ENCODE measurements at places on chromosomes 12 and 14.
A peak's percentile ranks its signal among the peaks of the same experiment; 100 is the strongest.

- DNase-seq: no peak
Observed at GRCh38 chr12:4091016-4091743, 182.4 kb upstream of the CCND2 start.

DNA sequence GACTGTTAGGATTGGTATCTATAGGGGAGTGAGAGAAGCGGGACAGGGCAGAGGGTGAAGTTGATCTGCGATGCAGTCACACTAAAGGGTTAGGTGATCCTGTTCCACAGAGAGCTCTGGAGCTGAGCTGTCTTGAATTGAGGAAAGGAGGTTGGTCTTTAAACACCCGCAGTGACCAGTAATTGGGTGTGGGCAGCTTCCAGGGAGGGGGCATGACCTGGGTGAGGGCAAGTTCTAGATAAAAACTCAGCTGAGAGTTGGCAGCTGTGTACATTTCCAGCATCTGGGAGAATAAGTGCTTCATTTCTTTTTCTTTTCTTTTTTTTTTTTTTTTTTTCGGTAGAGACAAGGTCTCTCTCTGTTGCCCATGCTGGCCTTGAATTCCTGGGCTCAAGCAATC is 35.1 kb downstream of the RDH12 start:
- DNase-seq: no peak

DNA sequence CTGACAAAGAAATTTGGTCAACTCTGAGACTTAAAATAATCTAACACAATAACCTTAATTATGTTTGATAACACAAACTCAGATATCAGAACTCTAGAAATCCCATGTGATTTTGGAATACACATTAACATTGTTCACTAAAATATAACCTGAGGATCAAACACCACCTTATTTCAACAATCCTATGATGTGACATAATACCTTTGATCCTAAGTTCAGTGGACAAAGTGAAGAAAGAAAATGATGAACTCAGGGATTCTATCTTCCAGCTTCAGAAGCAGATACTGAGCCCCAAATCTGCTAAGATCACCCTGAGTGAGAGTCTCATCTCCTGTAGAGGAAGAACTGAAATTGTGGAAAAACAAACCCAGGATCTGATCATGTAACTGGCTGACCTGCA is 35.7 kb upstream of the APOF start:
- DNase-seq: no peak

DNA sequence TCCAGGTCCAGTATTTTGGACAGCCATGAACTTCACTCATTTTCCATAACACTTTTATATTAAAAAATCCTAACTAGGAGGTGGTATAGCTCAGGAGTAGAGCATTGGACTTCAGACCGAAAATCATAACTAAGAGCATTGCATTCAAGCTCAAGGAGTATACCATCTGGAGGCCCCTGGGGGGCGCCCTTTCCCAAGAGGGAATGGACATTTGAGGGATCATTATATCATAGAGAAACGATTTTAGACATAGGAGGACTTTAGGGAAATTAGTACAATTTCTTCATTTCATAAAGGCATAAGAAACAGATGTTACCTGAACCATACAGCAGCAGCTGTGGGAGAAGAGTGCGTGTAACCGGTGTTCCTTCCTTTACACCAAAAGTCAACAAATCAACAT is 5.2 kb upstream of the ATG14 start:
- no peak for DNase-seq

- DNase-seq: no peak
Observed at GRCh38 chr12:6457220-6457945, 5.5 kb downstream of the TAPBPL start.

GRCh38 chr14:102784892-102785594 is 7.8 kb downstream of the TRAF3 start:
- DNase-seq: no peak

- DNase-seq: peak; percentile 99
Observed at GRCh38 chr14:68979021-68979721, at the start of gene ACTN1. Gene ACTN1, minus strand, starts transcription at chr14:68979302. Its CDS starts 246 bp downstream, at chr14:68979056.

DNA sequence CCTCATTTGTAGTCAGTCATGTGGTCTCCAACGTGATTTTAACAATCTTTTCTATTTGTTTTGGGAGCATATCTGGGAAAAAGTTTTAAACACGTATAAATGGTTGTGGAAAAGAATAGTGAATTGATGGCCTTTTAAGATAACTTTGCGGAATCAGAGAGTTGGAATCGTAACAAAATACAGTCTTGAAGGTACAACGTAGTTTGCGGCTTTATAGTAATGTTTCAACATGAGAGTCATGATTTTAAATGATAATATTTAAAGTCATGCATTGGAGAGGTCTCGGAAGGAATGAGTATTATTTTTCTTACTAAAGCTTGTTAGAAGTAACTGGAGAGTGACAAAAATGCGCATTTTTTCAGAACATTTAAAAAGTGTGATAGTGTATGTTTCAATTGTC is 1.6 kb downstream of the AEBP2 start:
- no peak for DNase-seq

DNA sequence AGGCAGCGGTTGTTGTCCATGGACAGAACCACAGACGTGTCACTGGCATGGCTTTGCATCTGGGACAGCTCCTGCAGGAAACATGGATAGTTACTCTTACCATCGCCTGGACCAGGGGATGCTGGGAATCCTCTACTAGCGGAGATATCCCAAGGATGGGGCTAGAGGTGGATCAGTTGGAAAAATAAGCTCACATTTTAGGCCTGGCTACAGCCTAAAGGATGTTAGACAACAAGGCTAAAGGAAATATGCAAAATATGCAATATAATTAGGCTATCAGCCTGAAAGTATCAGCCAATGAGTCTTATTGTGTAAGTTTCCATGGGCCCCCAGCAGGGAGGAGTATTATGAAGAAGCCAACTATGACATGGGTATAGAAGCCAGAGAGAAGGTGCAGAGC is 5.0 kb downstream of the KRT76 start:
- no peak for DNase-seq

- DNase-seq: no peak
Observed at GRCh38 chr14:70237710-70238109, 49.0 kb upstream of the SLC8A3 start.

GRCh38 chr14:37138898-37139297 is 33.5 kb downstream of the SLC25A21 start:
- DNase-seq: no peak

DNA sequence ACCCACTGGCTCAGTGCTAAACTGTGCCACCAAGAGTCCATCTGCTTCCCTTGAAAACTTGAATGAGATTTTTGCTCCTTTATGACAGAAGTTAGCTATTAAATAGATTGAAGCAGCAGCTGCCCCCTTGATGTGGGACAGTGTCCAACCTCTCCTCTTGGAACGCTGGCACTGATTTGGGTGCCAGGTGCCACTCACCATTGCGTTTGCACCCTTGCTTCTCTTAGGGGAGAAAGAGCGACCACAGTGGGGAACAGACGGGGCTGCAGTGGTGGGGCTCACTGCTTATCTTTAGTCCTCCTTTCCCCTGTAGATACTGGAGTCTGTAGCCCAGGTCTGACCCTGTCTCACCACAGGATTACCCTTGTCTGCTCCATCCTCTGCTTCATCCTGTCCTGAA is 9.4 kb downstream of the EP400 start:
- no peak for DNase-seq

- no peak for DNase-seq
Observed at GRCh38 chr12:11969437-11970154, 101.1 kb upstream of the BCL2L14 start.

GRCh38 chr14:92437729-92438285 is 75.8 kb upstream of the RIN3 start:
- no peak for DNase-seq

DNA sequence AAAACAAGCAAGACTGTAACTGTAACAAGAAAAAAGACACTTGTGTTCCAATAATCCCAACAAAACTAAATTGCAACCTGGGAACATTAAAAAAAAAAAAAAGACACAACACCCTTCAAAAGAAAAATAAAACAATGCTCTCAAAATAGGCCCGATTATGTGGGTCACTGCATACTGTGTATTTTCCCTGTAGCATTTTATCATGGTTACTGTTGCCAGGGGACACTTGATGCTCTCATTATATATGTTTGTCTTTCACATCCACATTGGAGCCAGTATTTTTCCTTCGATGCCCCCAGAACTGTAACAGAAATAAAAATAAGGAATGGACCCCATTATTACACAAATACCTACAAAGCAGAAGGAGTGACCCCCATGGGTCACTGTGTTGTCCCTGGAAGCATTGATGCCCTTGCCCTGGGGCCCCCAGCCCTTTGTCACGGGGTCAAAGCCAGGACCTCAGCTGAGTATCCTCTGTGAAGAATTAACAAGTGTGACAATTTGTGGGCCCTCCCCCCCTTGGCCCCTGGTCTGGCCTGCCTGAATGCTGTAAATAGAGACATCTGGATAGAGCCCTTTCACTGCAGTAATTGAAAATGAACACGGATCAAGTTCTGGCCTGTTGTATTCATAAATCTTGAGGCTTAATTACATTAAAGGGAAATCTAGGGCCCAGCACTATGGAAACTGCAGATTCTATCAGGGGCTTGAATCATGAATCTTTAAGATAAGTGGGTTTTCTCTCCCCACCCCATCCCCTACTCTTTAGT is 72.8 kb downstream of the C12orf42 start:
- DNase-seq: no peak

DNA sequence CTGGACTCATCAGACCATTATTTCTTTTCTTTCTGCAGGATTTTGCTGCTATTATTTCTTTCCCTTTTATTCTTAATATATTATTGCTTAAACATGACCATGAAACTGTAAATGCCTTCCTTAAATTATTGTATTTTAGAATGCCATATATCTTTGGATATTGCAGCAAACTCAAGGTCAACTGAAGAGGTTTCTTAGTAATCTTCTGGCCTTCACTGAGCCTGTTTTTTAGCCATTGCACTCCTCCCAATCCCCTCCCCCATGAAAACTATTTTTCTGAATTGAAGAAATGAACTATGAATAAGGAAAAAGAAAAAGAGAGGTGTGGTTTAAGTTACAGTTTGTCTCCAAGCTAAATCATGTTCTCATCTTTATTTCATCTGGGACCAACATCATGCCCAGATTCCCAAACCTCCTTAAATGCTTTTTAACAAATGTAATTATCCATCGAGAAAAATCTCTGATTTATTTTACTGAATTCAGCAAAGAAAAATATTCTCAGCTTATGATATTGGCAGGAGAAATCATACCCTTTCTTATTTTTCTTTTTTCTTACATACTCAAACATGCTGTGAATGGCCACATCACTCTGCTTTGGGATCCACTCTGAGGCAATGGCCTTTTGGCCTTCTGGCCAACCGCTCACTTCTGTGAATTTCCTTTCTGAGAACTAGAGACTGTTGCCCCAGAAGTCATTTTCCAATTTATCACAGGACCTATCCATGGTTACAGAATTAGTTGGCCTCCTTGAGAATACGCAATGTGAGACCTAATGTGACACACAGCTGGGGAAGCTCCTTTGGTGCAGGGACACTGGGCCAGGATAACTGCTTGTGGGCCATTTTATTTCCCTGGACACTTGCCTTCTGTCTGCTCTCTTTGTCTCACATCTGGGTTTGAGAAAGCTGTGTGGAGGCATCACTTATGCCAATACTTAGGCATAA is 50.9 kb downstream of the IGF1 start:
- no peak for DNase-seq

- peak; percentile 83 for DNase-seq
Observed at GRCh38 chr12:51788876-51789275, 59.6 kb downstream of the FIGNL2 start.

DNA sequence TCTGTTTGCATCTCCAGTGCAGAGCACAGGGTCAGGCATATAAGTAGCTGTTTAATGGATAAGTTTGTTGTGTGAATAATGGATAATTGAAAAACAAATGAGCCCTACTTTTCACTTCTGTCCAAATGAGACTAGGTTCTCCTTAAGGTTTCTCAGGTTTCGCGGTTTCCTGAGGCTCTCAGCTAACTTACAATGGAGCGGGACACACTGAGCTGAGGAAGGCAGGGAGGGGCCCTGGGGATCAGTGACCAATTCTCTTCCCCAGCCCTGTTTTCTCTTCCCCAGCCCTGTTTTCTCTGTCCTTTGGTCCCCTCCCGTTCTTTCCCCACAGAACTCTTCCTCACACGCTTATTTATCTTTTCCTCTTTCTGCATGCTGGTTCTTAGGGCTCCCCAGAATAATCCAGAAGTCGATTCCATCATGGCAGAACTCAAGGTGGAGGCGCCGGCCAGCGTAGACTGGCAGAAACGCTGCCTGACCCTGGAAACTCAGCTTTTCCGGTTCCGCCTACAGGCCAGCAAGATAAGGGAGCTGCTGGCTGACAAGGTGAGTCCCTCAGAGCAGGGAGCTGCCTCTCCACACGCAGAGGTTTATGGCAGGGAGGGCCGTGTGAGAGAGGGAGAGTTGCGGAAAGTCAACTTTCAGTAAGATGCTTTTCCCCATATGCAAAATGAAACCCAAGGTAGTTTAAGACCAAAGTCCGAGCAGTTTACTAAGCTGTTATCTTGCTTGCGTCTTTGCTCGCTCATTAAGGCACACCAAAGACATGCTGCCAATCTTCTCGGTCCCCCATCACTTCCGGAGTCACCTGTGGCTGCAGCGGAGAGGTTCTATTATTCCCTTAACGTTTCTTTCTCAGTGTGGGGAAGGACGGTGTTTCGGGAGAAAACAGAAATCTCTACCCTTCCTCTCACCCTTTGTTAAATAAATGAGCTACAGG is 8.6 kb downstream of the PLEKHH1 start:
- DNase-seq: no peak

- no peak for DNase-seq
Observed at GRCh38 chr12:46660276-46660675, 165.5 kb downstream of the SLC38A4 start.

GRCh38 chr12:89863493-89863938 is 154.9 kb upstream of the ATP2B1 start:
- no peak for DNase-seq

DNA sequence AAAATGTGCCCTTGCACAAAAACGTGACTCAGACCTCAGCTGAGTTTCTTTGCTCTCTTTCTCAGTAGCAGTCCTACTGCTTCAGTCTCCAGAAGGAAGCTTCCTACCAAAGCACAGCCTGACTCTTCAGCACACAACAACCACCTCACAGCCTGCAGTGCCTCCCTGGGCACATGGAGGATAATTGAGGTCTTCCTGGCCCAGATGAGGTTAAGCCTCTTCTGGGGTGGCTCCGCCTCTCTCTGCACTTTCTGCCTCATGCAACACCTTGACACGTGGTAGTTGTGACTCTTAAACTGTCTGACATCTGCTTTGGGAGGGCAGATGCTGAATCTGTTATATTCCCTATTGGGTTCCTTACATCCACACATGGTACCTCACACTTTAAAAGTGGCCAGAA is 33.8 kb downstream of the GIT2 start:
- DNase-seq: no peak

- DNase-seq: no peak
Observed at GRCh38 chr14:52119030-52119429, 50.2 kb upstream of the NID2 start.

DNA sequence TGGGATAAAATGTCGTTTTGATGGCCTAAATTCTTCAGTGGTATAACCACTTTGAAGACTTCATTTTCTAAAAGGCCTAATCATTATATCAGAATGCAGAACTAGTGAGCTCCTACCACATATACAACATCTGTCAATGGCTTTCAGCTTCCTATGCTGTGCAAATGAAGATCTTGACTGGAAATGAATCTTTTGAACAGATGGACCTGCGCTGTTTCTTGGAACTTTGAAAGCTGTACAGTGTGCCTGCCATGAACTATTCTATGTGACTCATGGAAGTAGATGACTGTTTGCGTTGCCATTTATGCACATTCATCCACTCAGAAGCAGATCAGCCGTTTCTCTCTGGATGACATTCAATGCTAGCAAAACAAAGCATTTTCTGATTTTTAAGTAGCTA is 542.2 kb upstream of the USP15 start:
- DNase-seq: no peak

GRCh38 chr12:79174626-79175025 is 310.1 kb downstream of the SYT1 start:
- peak; percentile 62 for DNase-seq

- DNase-seq: no peak
Observed at GRCh38 chr12:9615420-9616136, 7.9 kb upstream of the KLRB1 start.

All from fibroblast of upper back skin (primary cell).